Caki2 (cell line): ENCODE measurements at places on chromosomes 16 and 17.

DNA sequence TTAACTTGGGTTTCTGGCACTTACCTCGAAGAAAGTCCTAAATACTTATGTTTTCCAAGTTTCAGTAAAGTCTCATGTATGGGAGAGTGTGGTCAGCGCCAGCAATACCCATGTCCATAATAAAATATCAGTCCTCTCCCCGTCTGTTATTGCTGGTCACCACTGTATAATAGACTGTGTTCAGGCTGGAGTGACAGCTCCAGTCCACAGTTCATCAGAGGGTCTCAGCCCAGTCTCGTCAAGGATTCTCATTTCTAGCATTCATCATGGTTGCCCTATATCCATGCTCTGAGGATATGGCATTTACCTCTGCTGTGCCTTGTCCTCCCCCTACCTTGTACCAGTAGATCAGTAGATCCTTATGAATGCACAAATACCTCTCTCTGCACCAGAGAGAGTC is 384.5 kb downstream of the NPIPA7 start:
- DNase-seq: no peak

GRCh38 chr16:69182730-69183416 is 4.1 kb upstream of the SNTB2 start:
- DNase-seq: no peak

GRCh38 chr17:17423656-17424055 is 53.1 kb upstream of the MED9 start:
- DNase-seq: no peak

DNA sequence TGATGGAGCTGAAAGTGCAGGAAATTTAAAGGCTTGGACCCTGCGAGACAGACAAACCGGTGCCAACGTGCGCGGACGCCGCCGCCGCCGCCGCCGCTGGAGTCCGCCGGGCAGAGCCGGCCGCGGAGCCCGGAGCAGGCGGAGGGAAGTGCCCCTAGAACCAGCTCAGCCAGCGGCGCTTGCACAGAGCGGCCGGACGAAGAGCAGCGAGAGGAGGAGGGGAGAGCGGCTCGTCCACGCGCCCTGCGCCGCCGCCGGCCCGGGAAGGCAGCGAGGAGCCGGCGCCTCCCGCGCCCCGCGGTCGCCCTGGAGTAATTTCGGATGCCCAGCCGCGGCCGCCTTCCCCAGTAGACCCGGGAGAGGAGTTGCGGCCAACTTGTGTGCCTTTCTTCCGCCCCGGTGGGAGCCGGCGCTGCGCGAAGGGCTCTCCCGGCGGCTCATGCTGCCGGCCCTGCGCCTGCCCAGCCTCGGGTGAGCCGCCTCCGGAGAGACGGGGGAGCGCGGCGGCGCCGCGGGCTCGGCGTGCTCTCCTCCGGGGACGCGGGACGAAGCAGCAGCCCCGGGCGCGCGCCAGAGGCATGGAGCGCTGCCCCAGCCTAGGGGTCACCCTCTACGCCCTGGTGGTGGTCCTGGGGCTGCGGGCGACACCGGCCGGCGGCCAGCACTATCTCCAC is at the start of gene NOG:
TSS of gene NOG (plus strand) at position 54 of the 674 bp plus-strand sequence. CDS start at position 579, 525 bp downstream.
- DNase-seq: peak; percentile 76

DNA sequence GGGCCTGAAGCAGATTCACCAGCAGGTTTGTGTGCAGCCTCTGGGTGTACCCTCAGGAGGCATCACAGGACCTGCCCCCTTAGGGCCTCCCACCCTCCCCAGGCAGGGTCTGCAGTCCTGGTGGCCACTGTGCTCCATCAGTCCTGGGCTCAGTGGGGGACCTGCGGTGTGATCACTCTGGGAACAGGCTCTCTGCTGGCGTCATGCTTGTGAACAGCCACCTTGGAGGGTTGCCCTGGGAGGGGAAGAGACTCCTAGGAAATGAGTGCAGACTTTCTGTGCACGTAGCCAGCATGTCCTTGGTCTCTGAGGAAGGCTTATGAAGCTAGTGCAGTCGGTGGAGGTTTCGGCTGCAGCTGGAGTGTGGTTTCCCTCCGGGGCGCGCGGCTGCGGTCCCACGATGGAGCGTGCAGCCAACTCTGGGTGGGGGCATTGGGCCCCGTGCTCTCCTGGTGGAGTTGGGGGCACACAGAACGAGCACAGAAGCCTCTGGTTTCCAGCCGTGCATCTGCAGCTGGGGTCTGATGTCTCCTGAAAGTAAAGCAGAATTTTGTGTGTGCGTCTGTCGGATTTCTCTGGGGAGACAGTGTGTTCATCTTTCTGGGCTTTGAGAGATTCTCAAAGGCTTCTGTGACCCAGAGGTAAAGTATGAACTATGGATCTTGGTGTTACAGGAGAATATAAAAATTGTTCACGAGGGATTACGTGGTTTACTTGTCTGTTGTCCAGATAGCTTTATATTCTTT is 68.1 kb upstream of the ZNF750 start:
- no peak for DNase-seq

DNA sequence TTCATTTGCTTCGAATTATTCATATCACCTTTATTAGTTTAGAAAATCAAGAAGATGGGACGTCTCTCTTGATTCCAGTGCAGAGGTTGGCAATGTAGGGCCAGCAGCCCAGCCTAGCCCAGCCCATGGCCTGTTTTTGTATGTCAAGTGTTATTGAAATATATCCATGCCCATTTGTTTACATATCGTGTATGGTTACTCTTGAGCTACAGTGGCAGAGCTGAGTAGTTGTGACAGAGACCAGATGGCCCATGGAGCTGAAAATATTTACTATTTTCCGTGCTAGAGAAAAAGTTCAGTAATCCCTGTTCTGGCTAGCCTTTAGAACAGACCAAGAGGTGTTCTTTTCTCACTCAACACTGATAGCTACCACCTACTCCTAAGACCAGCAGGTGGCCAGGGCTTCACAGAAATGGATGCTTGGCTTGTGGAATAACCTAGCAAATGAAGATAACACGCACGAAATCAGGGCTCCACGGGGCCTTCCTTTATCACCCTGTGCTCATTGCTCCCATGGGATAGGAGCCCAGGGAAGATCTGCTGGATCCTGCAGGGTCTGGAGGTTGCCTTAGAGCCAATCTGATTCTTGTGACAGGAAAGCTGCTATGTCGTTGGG is 123.2 kb upstream of the ANKFN1 start:
- no peak for DNase-seq

- DNase-seq: no peak
Measured at GRCh38 chr16:75294773-75295459, 43.5 kb upstream of the BCAR1 start.

GRCh38 chr17:35449371-35449931 is 885 bp upstream of the SLFN13 start:
- no peak for DNase-seq

DNA sequence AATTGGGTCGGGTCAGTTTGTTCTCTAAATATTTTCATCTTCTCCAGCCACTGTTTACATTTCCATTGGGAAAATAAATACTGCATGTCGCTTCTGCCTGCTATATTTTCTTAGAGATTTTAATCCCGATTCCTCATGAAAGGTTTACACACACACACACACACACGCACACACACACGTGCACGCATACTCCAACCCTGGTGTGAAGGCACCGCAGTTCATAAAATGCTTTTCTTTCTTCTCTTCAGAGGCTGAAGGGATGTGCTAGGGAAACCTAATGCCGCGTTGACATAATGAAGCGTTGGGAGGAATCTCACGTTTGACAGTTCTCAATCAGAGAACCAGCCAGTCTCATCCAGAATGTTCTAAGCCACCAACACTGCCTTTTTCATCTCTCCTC is 222.9 kb upstream of the IRX3 start:
- DNase-seq: no peak

DNA sequence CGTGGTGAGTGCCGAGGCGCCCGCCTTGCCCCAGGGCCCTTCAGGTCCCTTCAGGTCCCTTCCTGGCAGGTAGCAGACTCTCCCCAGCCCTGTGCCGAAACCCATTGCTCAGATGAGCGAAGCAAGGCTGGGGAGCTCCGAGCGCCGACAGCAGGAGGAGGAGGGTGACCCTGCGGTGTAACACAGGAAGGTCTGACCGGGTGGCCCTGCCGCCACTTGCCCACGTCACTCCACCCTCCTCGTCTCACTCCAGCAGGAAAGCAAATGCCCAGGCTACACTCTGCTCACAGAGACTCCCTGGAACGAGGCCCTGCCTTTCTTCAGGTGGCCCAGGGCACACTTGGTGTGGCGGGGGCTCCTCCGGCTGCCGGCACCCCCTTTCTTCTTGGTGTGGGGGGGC is 57.2 kb downstream of the ACTG1 start:
- DNase-seq: no peak

DNA sequence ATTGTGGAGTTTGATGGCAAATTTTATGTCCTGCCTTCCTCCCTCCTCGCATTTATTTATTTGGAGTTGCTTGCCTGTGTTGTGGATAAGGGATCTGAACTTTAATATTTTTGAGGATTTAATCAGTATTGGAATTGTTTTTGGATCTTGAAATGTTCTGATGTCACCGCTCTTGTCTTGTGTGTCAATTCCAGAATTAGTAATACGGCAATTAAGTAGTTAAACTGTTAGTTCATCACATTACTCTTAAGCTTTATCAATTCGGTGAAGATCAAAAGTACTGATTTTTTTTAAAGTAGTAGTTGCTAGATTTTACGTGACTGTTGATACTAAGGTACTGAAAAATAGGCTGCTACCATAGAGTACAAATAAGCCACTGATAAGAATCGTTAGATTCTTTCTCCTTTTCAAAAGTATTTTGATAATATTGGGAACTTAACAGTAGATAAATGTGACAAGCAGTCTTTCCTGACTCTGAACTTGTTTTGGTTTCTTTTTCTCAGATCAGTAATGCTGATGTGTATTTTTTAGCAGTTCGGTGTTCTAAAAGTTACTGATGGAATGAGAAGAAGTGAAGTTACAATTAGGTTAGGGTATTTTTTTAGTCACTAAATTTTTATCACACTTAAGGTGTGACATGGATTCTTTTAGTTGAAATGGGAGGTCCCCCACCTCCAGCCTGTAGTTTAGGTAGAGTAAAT is 2.0 kb downstream of the RBBP6 start:
- no peak for DNase-seq

DNA sequence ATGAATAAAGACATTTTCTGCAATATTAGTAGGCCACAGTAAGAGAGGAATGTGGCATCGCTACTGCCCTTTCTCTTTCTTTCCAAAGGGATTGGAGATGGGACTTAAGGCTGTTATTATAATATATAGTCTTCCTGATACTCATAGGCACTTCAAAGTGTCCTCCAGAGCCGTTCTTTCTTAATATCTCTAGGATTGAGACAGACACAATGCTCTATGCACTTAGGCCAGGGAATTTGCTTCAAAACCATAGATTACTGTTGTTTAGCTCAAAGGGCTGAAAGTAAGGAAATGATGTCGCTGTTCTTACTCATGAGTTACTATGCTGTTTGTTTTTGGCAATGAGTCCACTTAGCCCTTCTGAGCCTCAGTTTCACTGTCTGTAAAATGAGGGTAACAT is 590.5 kb downstream of the CDH11 start:
- DNase-seq: no peak

DNA sequence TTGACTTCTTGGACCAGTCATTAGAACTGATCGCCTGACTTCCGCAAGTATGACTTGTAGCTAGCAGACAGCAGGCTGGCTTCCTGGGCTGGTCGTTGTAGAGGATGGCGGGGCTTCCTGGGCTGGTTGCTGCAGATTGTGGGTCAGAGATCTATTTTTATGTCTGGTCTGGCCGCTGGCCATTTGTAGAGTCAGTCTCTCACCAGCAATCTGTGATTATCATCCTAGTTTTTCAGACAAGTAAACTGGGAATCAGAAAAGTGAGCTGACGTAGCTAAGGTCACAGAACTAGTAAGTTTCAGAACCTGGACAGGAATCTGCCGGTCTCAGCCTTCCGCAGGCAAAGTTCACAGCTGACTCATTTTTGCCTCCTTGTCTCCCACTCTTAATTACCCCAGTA is 19.1 kb downstream of the GPR142 start:
- DNase-seq: no peak

GRCh38 chr17:40069751-40070708 is 7.3 kb downstream of the THRA start:
- no peak for DNase-seq

DNA sequence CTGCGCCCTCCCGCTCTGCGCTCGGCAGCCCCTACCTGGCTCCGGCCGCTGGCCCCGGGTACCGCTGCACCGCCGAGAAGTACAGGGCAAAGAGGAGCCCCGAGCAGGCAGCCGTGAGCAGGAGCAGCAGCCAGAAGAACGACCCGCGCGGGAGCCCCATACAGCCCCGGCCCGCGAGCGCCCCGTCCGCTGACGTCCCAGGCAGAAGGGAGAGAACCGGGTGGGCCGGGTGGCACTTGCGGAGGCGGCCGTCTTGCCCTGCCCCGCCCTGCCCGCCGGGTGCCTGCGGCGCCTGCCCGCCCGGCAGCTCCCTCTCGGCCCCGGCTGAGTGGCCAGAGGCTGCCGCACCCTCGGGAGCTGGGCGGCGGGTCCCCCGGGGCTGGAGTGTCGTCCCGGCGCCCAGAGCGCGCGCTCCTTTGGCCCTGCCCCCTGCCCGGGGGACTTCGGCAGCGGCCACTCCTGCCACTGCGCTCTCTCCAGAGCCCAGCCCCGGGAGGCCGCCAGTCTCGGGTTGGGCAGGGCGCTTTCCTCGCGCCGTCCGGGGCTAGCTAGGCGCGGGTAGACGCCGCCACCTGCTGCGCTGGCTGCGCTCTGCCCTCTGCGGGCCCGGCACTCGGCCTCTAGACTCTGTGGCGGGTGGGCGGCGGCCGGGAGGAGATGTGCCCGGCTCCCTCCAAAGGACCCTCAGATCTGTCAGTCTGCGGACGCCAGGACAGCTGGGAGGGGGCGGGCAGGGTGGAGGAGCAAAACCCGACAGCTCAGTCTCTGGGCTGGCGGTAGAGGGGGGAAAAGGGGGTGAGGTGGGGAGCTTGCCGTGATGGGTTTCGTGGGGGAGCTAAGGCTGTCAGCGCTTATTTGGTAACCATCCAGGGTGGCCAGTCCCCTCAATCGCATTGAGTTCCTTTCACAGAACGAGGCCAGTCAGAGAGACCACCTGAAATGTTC is at the start of gene ST6GALNAC2:
TSS of gene ST6GALNAC2 (minus strand) at position 212 of the 945 bp plus-strand sequence. CDS start at position 160, 52 bp downstream.
- peak; percentile 89 for DNase-seq

DNA sequence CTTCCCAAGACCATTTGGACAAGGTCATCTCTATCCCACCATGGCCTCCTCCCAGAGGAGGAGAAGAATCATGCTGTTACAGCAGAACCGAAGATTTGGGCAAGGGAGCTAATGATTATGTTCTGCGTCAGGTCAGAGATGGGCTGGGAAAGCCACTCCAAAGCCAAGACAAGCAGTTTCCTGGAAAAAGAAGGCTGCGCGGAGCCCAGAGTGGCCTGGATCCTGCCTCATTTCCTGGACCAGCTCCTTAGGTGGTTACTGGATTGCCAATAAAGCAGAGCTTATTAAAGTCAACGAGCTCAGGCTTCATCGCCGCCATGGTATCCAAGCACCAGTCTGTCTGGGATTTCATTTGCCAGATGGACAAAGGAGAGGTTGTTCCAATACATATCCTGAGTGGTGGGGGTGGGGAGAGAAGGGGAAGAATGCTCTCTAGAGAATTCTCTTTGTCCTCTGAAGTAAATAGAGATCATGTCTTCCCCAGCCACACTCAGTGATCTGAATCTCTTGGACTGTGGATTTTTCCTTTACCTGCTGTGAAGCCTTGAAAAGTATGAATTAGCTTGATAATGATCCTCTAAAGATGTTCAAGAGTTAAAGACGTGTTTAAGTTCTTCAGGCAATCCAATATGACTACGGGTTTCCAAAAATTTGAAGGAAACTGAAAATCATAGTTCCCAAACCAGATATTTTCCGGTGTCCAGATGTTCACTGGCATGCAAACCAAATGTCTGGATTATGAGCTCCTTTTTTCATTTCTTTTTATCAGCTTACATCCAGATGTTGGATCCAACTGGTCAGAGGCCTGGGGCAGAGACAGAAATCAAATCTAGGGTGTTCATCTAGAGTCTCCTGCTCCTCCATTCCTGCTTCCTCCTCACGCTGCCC is 17.7 kb downstream of the PRAC1 start:
- no peak for DNase-seq
